ENCODE measurements at places on chromosomes 11 and 22.

DNA sequence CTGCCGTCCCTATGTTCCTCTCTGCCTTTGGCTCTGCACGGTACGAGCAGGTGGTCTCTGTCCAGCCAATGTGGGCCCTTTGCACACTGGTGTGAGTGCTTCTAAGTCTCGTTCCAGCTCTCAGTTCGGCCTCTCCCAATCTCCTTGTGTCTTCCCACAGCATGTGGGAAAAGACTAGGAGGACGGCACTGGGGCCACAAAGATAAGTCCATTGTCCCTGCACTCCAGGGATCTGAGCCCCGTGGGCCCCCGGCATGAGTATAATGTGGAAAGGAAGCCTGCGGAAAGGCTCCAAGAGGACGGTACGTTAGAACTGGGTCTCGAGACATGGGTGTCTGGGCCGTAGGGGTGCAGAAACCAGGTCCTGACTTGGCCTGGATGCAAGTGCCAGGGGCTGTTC, 16.4 kb downstream of the MYEOV start:
- no peaks in the 10 kb centered on the region for H3K36me3 ChIP-seq
- H3K27me3 ChIP-seq = peaks cover 39% of the 10 kb centered on the region
- no peak overlapping the region for H3K4me3 ChIP-seq
- H3K27ac ChIP-seq = no peak overlapping the region

- H3K27me3 ChIP-seq = no peaks in the 10 kb centered on the region
- no peaks in the 10 kb centered on the region for H3K4me1 ChIP-seq
- DNase-seq = no peak
These were observed 568.5 kb downstream of the KCNA4 start for GRCh38 chr11:29448246-29448877.

- no peaks in the 10 kb centered on the region for H3K36me3 ChIP-seq
- H3K27ac ChIP-seq = no peak overlapping the region
- H3K27me3 ChIP-seq = peaks cover 49% of the 10 kb centered on the region
- peaks cover 8% of the 10 kb centered on the region for H3K4me1 ChIP-seq
- no peak overlapping the region for H3K4me3 ChIP-seq
- DNase-seq = no peak
These were observed 100.8 kb upstream of the SYT13 start for GRCh38 chr11:45386972-45387371.

- no peak overlapping the region for H3K4me3 ChIP-seq
- no peaks in the 10 kb centered on the region for H3K27me3 ChIP-seq
- no peak for DNase-seq
- no peaks in the 10 kb centered on the region for H3K36me3 ChIP-seq
These were observed 2.3 kb upstream of the APOA4 start for GRCh38 chr11:116825434-116825833.

DNA sequence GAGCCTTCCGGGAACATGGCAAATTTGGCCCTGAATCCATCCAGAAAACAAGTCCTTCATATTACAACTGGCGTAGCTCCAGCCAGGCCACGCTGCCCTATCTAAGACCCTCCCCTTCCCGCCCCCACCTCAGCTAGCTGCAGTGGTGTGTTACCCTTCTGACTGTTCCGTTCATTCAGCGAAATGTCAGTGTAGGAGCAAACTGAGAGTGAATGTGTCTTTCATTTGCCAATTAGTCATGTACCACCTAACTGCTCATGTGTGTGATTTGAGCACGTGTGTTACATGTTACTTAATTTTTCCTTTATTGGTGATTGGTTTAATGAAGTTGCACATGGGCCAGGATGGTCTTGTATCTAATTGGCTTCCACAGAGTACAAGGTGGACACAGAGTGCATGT, 34.8 kb upstream of the POU2AF1 start:
- no peak overlapping the region for H3K4me3 ChIP-seq
- peaks cover 38% of the 10 kb centered on the region for H3K4me1 ChIP-seq
- H3K27me3 ChIP-seq = peaks cover 14% of the 10 kb centered on the region

DNA sequence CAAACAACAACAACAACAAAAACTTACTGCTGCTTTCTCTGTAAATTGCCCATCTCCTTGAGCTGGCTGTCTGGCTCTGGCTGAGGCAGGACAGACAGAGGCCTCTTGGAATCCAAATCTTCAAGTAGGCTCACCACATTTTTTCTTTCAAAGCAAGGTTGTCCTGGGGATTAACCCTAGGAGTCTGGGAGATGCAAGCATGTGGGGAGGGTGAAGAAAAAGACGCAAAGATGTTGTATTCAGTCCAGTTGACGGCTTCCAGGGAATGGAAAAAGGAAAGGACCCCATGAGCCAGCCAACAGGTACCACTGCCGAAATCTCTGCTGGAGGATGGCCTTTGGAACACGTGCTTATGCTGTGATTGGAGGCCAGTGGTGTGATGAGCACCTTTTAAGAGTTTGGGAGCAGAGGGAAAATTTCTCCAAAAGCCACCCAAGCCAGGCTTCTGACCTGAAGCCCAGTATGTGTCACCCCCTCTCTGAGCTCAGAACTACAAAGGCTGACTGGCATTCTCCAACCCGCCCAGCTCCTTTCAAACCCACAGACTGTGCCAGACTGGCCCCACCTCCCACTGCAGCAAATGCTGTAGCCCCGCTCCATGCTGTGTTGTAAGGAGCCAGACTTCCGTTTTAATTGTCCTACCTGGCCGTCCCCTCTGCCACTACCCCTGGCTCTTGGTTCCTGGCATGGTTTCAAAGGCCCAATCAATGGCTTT, 10.8 kb downstream of the BLID start:
- no peaks in the 10 kb centered on the region for H3K4me1 ChIP-seq
- no peak overlapping the region for H3K4me3 ChIP-seq
- no peak overlapping the region for H3K27ac ChIP-seq
- no peak for DNase-seq
- H3K27me3 ChIP-seq = no peaks in the 10 kb centered on the region

- no peak for DNase-seq
- no peaks in the 10 kb centered on the region for H3K4me1 ChIP-seq
- H3K27ac ChIP-seq = no peak overlapping the region
- no peaks in the 10 kb centered on the region for H3K36me3 ChIP-seq
- no peak overlapping the region for H3K4me3 ChIP-seq
- peaks cover 3% of the 10 kb centered on the region for H3K27me3 ChIP-seq
These were observed 101.0 kb downstream of the ARL14EP start for GRCh38 chr11:30423886-30424285.

GRCh38 chr11:35981581-35981980, 37.7 kb downstream of the LDLRAD3 start:
- no peaks in the 10 kb centered on the region for H3K36me3 ChIP-seq
- H3K4me1 ChIP-seq = no peaks in the 10 kb centered on the region
- no peak overlapping the region for H3K27ac ChIP-seq
- no peak for DNase-seq
- H3K27me3 ChIP-seq = peaks cover 3% of the 10 kb centered on the region
- no peak overlapping the region for H3K4me3 ChIP-seq

- no peaks in the 10 kb centered on the region for H3K4me1 ChIP-seq
- H3K27ac ChIP-seq = no peak overlapping the region
- no peak overlapping the region for H3K4me3 ChIP-seq
- no peak for DNase-seq
- H3K27me3 ChIP-seq = no peaks in the 10 kb centered on the region
These were observed 36.4 kb downstream of the ZNF215 start for GRCh38 chr11:6962673-6963072.

DNA sequence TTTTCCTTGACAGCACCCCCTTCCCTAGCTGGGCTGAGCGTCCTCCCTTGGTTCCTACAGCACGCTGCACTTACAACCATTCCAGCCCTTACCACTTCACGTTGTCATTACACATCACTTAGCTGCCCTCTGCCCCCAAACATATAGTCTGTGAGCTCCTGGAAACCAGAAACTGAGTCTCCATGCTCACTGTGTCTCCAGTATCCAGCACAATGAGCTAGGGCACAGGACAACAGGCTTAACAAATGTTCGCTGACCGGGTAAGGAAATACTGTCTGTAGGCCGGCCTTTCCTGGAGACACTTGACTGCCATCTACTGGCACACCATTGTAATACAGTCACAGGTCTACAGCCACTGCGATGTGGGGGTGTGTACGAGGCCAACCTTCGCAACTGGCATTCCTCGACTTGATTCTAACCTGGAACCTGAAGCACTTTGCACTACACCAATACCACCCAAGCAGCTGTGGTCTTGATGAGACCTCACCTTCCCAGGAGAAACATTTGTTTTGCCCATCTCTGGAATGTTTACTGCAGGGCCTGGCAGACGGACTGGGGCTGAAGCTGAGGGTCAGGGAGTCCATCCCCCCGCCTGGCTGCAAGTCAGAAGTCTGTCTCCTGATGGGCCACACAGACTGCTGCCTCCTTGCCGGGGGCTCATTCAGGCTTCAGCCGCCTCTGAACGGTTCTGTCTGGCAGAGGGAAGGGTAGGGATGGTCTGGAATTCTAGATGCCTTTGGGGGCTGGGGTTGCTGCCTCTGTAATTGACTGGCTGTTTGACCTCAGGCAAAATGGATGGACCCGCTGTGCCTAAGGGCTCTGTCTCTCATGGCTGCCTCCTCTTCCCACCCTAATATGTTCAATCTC, 72.0 kb downstream of the SYN3 start:
- no peaks in the 10 kb centered on the region for H3K27me3 ChIP-seq
- no peak overlapping the region for H3K27ac ChIP-seq
- peak; percentile 61 for DNase-seq
- H3K36me3 ChIP-seq = no peaks in the 10 kb centered on the region
- no peaks in the 10 kb centered on the region for H3K4me1 ChIP-seq

DNA sequence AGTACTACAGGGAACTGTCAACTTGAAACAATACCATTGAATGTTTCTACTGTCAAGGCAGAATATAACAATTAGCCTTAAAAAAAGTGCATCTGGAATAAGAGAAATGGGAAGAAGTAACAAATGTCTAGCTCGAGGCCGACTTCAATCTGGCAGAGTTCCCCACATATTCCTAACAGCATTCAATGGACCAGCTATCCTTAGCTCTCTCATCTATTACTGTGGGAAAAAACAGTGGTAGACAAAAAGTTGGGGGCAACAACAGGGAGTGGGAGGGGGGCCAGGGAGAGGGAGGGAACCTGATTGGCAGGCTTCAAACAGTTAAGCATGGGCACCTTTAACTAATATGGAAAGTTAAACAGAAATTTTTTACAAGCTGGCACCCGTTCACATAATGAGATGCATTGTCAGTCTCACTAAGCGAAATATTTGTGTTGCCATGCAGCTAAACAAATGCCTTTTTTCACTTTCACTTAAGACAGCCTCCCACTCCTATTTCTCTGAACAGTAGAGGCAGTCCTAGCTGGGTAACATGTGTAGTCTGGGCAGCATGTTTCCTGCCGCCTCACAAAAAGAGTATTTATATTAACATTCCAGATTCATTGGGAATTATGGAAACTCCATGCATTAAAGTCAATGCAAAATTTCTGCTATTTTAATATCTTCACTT, 62.2 kb upstream of the SOX6 start:
- no peak overlapping the region for H3K27ac ChIP-seq
- no peak overlapping the region for H3K4me3 ChIP-seq
- DNase-seq = no peak

DNA sequence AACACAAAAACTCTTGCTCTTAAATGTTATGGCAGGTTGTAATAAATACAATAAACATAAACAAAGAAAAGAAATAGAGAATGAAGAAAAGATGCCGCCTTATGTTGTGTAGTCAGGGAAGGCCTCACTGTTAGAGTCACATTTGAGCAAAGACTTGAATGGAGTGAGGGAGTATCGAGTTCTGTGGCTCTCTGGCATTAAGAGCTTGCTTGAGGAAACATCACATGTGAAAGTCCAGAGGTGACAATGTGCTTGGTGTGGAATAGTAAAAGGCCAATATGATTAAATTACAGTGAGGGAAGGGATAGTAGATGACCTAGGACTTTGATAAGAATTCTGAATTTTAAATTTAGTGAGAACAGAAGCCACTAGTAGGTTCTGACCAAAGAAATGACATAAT, 139.4 kb downstream of the ATG16L2 start:
- H3K27me3 ChIP-seq = no peaks in the 10 kb centered on the region
- no peak overlapping the region for H3K4me3 ChIP-seq
- no peak for DNase-seq
- peaks cover 8% of the 10 kb centered on the region for H3K36me3 ChIP-seq

All from activated naive CD4-positive, alpha-beta T cell treated with anti-CD3 and anti-CD28 coated beads, Interleukin-2, amount 10 ng/mL, durations not matched to agents 7 days and 5 days (primary cell).